Jurkat, Clone E6-1 (cell line): ENCODE measurements at places on chromosomes 2 and 18.

DNA sequence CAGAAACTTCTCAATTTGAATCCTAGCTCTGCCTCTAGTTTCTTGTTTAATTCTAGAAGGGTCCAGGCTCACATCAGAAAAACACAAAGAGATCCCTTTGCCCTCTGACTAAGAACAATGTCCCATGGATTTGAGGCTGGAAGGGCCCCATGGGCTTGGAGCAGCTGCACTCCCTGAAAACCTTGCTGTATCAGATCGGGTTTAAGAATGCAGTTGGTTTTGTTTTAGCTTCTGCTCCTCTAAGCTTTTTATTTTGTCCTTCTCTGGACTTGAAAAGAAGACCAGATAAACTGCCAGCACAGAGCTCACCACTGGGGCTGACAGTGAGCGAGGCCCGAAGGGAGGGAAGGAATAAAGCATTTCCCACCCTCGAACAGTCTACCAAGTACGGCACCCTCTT, 69.2 kb upstream of the WIPF1 start:
- no peak for DNase-seq

- DNase-seq, result no peak
Measured at GRCh38 chr2:179455824-179456223, 191.2 kb upstream of the SESTD1 start.

GRCh38 chr2:63078852-63079606, 28.4 kb downstream of the OTX1 start:
- peak; percentile 34 for DNase-seq

GRCh38 chr2:128314348-128315121, 4.1 kb downstream of the HS6ST1 start:
- DNase-seq, result no peak

GRCh38 chr2:85795331-85796045, 41.7 kb downstream of the ATOH8 start:
- no peak for DNase-seq

- no peak for DNase-seq
Measured at GRCh38 chr2:199922856-199923255, 11.8 kb downstream of the C2orf69 start.

GRCh38 chr2:70919672-70920366, 15.9 kb upstream of the ATP6V1B1 start:
- peak; percentile 42 for DNase-seq

DNA sequence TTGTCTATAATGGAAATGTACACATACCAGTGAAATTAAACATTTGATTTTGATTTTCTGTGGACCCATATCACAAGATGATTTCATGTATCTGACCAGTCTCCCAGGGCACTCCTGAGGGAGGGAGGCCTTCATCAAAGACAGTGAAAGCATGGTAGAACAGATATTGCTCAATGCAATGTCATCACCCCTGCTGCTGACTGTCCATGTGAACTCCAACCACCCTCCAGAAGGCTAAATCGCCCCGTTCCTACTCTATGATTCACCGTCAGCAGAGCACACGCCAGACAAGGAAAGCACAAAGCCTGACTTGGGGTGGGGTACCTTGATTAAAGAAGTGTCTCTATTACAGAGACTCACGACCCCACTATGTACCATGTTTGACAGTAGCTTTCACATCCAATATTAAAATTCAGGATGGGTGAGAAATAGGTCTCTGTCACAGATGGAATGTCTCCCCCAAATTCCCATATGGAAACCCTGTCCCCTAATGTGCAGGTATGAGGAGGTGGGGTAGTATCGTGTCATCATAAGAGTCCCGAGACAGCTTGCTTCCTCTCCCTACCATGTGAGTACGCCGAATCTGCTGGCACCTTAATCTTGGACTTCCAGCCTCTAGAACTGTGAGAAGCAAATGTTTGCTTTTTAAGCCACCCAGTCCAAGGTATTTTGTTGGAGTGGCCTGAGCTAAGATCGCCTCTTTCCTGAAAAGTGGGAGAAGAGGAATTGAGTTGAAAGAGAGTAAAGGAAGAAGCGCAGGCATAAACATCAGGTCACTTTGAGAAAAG, 42.4 kb downstream of the CYB5A start:
- no peak for DNase-seq

- DNase-seq, result peak; percentile 67
Measured at GRCh38 chr2:74457549-74458131, 598 bp upstream of the WBP1 start.

- DNase-seq, result no peak
Measured at GRCh38 chr2:210584834-210585233, 28.4 kb downstream of the CPS1 start.

- no peak for DNase-seq
Measured at GRCh38 chr2:203787979-203788378, 79.6 kb upstream of the CTLA4 start.

- no peak for DNase-seq
Measured at GRCh38 chr2:46679761-46680160, 200.4 kb downstream of the TMEM247 start.

DNA sequence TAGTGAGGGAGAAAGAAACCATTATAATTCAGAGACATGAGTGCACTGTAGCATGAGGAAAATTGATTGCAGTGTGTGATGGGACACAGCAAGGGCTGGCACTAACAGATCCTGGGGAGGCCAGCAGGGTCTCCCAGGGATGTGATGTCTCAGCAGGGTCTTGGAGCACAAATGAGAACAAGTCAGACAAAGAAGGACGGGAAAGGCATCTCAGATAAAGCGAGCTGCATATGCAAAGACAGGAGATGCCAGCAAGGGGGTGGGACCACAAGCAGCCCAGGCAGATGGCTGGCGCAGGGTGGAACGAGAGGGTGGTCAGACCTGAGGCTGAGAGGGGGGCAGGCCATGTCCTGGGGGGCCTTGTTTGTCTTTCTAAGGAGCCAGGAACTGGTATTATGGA, 102.6 kb upstream of the DLX2 start:
- no peak for DNase-seq

- no peak for DNase-seq
Measured at GRCh38 chr18:46751882-46752281, 5.0 kb downstream of the ST8SIA5 start.

DNA sequence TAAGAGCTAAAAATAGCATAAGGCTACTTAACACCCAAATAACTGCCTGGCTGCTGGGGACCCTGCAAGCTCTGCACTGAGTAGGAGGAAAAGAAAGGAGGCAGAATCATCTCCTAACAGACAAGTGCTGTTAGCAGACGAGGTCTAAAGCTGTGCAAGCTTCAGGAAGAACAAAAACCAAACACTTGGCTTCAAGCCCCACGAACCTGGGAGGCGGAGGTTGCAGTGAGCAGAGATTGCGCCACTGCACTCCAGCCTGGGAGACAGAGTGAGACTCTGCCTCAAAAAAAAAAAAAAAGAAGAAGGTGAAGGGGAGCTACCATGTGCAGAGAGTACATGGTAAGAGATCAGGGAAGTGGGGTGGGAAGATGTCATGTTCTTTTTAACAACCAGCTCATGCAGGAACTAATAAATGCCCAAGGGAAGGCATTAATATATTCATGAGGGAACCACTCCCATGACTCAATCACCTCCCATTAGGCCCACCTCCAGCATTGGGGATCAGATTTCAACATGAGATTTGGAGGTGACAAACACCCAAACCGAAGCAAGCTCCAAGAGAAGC, 28.8 kb upstream of the INO80C start:
- no peak for DNase-seq

DNA sequence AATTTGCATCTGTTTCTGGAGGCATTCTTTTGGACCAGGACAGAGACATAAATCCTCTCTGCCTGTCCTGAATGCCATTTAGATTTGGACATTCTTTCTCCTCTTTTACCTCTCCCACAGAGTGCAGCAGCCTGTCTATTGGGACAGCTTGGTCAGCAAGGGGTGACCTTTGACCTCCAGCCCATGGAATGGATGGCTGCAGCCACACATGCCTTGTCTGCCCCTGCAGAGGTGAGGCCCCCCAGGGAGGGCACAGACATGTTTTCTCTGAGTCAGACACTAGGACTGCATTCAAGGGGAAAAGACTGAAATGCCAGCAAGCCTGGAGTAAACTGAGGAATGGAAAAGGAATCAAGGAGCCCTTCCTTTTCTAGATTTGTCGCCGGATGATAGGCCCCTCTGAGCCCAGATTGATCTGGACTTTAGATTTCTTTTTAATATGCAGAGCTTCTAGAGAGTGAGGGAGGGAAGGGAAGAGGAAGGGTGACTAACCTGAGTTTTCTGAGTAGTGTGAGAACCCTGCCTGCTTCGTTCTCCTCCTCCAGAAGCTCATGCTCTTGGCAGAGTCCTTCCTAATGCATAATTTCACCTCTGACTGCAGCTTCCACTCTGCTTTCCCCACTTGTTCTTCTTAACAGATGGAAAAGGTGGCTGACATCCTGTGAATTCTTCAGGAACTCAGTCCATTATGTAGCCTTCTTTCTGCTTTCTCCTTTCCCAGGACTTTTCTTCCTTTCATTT, 16.1 kb upstream of the TTLL4 start:
- DNase-seq, result no peak

DNA sequence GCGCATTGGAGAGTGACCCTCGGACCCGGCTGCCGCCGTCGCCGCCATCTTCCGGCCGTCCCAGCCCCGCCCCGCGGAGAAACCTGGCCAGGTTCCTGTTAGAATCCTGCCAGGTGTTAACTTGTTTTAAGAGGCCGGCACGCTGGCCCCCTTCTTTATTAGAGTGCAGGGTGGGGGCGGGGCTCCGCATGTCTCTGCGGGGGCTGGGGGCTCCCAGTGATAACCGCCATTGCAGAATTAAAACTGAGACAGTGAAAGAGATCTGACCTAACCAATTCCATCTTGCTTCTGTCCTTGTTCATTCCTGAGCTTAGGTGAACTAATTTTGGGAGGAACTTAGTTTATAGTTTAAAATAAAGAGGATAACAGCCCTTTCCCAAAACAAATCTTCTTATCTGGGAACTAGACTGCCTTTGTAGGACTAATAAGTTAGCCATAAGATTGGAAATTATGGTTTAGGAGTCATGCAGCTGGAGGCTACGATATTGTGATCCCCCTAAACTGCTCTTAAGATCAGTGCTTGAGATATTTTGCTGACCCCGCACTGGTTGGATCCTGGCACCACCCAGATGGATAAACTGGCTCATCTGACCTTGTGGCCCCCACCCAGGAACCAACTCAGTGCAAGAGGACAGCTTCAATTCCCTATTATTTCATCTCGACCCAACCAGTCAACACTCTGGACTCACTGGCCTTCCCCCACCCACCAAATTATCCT, 543 bp upstream of the STARD7 start:
- no peak for DNase-seq

- DNase-seq, result no peak
Measured at GRCh38 chr2:226691255-226691654, 108.4 kb downstream of the IRS1 start.

DNA sequence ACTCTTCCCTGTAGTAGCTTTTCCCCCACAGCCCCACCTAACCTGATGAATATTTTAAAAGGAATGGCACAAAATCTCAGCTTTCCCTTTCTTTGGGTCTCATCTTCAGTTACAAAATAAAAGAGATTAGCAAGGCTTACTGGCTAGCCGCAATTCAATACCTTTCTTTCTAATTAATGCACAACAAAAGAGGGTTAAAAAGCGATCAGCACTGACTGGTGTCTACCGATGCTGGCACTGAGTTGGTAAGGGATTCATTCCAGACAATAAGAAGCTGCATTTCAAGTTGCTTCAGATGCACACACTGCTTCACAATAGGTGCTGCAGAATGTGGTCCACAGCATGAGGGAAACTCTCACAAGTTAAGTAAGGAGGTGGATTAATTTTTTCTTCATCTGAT, 41.9 kb downstream of the HDHD2 start:
- no peak for DNase-seq

DNA sequence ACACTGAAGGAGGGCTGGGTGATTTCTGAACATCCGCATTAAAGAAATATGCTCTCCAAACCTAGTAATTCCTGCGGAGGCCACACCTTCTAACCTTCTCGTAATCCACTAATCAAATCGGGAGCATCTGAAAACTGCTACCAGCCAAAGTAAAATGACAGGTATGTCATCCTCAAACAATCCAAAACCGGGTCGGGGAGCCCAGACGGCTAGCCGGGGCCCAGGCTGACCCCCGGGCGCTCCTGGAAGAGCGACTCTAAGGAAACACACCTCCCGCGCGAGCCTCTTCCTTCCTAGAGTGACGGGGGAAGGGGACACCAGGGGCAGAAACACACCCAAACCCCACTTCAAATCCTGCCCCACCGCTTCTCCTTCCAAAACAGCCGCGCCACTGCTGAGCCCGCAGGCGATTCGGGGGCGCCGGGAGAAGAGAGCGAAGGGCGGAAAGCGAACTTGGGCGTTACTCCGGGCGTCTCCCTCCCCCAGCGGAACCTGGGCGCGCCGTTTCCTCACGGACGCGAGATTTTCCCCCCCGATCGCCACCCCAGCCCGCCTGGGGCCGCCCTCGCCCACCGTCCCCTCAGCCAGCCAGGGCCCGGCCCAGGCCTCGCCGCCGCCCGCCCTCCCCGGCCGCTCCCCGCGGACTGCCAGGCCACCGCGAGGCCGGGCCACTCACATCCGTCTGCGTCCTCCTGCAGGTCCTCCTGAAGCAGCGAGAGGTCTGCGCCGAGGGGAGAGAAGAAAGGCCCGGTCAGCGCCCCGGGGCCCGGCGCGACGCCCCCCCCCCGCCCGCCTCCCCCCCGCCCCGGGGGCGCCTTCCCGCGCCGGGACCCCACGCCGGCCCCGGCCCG, 584 bp downstream of the PPP4R1 start:
- peak; percentile 32 for DNase-seq

DNA sequence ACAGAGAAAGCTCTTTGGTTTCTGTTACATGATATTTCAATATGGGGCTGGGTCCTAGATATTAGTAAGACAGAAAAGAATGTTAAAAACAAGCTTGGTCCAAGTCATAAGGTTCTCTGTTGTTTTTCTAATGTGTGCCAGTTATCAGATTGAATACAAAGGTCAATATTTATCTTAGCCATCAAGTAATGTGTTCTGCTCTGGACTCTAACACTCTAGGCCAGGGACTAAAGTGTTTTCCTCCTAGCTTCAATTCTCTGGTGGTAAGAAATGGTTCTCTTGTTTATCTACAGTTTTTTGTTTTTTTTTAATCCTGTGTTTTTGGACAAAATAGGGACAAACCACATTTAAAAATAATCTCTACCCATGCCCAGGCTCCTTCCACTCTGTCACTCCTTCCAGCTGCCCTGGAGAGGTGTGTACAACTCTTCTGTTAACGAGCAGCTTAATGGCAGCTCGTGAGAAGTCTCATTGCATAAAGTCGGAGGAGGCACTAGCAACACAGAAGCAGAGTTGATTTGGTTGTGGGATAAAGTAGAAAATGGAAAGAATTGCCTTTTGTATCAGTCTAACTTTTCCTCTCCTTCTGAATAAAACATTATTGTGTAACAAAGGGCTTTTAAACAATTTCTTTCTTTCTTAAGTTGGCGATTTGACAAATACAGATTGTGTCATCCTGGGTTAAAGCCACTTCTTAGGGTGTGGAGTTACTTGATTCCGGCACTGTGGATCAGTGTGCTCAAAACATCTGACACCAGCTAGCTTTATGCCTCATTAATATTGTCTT, 8.0 kb upstream of the SESTD1 start:
- no peak for DNase-seq

DNA sequence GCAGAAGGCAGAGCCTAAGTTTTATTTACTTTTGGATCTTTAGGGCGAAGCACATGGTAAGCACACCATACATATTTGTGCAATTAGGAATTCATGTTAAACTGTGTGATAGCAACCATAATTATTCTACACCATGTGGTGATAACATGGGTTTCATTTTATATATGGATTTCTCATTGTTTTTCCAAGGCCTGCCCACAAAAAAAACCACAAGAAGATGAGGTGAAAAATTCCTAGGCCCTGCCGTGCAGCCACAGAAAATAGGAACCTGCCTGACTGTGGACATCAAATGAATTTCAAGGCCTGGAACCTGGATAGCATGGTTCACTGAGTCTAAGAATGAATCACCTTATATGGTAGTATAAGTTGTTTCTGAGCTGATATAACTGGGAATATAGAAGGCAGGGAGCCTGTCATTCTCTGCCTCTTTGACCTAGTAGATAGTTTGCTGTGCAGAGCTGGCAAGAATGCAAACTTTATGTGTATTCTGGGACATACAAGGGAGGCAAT, 22.4 kb upstream of the SSB start:
- no peak for DNase-seq
